Type B pancreatic cell (in vitro differentiated cells): ENCODE measurements at places on chromosomes 16 and 17.

GRCh38 chr17:59331929-59332748, 684 bp downstream of the YPEL2 start:
- H3K27ac ChIP-seq, result peak overlapping the region; percentile 87
- peak overlapping the region; percentile 97 for H3K4me3 ChIP-seq
- DNase-seq, result no peak

DNA sequence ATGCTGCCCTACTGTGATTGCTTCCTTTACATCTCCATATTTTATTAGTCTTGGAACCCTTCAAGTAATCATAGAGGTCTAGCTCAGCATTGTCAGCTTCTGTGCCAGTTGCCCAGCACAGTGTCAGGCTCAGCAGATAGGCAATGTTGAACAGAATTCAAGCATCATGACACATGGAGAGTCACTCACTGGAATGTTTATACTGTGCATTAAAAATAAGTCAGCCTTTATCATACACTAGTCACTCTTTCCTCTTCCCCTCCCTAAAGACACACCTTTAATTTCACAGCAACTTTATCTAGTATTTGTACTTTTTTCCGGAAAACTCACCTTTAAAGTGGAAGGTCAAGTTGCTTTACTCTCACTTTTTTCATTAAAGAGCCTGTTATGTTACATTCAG, 253.8 kb upstream of the CDH11 start:
- no peaks in the 10 kb centered on the region for H3K36me3 ChIP-seq
- H3K27me3 ChIP-seq, result peaks cover 7% of the 10 kb centered on the region
- no peak overlapping the region for H3K4me3 ChIP-seq
- H3K27ac ChIP-seq, result no peak overlapping the region
- H3K4me1 ChIP-seq, result peaks cover 27% of the 10 kb centered on the region

- H3K4me3 ChIP-seq, result no peak overlapping the region
- H3K36me3 ChIP-seq, result no peaks in the 10 kb centered on the region
- H3K27me3 ChIP-seq, result peaks cover 20% of the 10 kb centered on the region
- H3K4me1 ChIP-seq, result peaks cover 5% of the 10 kb centered on the region
- no peak for DNase-seq
Observed at GRCh38 chr16:79618692-79619050, 18.1 kb upstream of the MAF start.

DNA sequence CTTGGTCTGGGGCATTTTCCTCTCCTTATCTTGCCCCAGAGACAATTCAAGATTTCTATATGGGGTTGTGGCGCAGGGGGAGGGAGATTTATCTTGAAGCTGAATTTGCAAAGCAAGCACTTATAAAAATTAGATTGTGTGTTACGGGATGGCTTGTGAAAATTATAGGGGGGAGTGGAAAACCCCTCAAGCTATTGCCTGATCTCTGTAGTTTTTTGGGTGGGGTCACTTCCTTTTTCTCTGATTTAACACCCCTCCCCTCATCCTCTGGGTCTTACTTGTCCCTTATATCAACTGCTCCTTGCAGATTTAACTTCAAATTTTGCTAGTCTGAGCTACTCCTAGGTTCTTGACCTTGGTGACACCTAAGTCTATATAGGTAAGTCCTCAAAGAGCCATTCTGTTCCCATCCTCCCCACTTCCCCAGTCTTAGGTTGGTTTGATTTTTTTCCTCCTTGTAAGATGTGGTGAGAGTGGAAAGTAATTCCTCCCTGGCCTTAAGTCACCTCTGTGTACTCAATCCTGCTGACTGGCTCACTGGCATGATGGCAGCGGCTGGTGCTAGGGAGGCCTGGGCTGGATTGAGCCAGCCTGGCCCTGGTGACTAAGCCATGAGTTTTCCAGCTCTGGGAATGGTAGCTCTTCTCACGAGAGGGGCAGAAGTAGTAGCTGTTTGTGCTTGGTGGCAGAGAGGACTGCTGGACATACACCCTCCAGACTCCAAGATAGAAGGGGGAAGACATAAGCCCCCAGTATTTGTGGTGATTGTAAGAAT, 2.3 kb downstream of the ARL4D start:
- H3K27me3 ChIP-seq, result no peaks in the 10 kb centered on the region
- H3K4me1 ChIP-seq, result peaks cover 19% of the 10 kb centered on the region
- H3K4me3 ChIP-seq, result peak overlapping the region; percentile 80
- no peaks in the 10 kb centered on the region for H3K36me3 ChIP-seq
- peak overlapping the region; percentile 43 for H3K27ac ChIP-seq
- no peak for DNase-seq

- no peaks in the 10 kb centered on the region for H3K4me1 ChIP-seq
- peaks cover 14% of the 10 kb centered on the region for H3K36me3 ChIP-seq
- no peak overlapping the region for H3K4me3 ChIP-seq
- H3K27ac ChIP-seq, result no peak overlapping the region
- H3K27me3 ChIP-seq, result no peaks in the 10 kb centered on the region
Observed at GRCh38 chr17:4167786-4168185, 24.8 kb downstream of the CYB5D2 start.

DNA sequence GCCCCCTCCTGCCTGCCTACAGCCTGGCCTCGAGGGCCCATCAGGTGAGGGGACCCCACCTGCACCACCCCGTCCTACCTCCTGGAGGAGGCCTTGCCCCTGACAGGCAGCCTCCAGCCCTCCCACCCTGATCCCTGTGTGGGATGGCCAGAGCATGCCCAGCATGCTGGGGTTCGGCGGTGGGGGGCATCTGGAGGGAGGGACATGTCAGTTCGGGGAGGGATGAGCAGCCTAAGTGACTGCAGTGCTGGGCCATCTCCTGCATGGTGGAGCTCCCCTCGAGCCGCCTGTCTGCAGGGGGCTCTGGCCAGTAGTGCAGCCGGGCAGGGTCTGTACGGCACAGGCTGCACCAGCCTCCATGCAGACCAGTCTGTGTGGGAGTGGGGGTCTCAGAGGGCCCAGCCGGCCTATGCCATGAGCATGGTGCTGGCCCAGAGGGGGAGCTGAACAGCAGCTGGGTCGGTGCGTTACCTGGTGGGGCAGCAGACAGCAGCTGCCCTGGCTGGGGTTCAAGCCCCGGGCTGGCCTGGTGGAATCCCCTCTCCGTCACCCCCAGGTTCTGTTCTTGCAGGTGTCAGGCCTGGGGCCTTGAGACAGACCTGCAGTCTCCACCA, 4.0 kb upstream of the RNPS1 start:
- H3K27ac ChIP-seq, result no peak overlapping the region
- H3K4me3 ChIP-seq, result no peak overlapping the region
- H3K4me1 ChIP-seq, result peaks cover 6% of the 10 kb centered on the region

GRCh38 chr17:50035421-50035879, 20.5 kb upstream of the ITGA3 start:
- no peak for DNase-seq
- H3K27ac ChIP-seq, result no peak overlapping the region
- H3K36me3 ChIP-seq, result no peaks in the 10 kb centered on the region
- no peak overlapping the region for H3K4me3 ChIP-seq
- H3K4me1 ChIP-seq, result peaks cover 9% of the 10 kb centered on the region

DNA sequence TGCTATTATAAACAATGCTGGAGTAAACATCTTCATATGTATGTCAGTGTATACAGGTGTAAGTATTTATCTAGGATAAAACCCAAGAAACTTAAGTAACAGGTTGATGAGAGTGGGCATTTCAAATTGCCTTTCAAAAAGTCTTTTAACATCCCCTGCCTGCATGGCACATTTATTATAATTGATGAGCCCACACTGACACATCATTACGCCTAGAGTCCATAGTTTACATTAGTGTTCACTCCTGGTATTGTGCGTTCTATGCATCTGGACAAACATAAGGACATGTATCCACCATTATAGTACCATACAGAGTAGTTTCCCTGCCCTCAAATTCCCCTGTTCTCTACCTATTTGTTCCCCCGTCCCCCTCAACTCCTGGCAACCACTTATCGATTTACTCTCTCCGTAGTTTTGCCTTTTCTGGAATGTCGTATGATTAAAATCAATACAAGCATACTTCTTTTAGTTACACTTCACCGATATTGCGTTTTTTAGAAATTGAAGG, 53.7 kb downstream of the NACA2 start:
- H3K4me3 ChIP-seq, result no peak overlapping the region
- H3K4me1 ChIP-seq, result no peaks in the 10 kb centered on the region
- H3K27ac ChIP-seq, result no peak overlapping the region
- no peak for DNase-seq
- no peaks in the 10 kb centered on the region for H3K36me3 ChIP-seq
- H3K27me3 ChIP-seq, result peaks cover 8% of the 10 kb centered on the region

DNA sequence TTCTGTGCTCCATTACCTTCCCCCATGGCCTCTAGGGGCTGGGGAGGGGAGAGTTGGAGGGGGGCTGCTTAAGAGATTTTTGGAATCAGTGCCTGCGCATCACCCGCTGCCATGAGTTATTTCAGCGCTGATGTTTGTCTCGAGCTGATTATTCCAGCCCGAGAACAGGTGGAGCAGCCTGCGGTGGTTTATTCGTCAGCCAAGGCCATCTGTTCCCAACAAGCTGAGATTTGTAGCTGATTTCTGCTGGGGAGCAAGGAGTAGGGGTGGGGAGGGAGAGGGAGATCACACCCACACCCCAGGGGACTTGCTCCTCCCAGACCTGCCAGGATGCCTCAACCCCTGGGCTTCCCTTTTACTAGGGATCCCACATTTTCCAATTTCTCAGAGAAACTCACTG, 23.1 kb downstream of the PIPOX start:
- no peaks in the 10 kb centered on the region for H3K36me3 ChIP-seq
- H3K27me3 ChIP-seq, result peaks cover 47% of the 10 kb centered on the region
- peaks cover 23% of the 10 kb centered on the region for H3K4me1 ChIP-seq
- DNase-seq, result no peak
- no peak overlapping the region for H3K27ac ChIP-seq
- H3K4me3 ChIP-seq, result no peak overlapping the region
